ENCODE measurements at places on chromosomes 3 and 15.

- no peak for DNase-seq
These were observed 202.2 kb downstream of the TIGIT start for GRCh38 chr3:114496021-114496434.

- no peak for DNase-seq
These were observed 42.5 kb downstream of the CHCHD6 start for GRCh38 chr3:126746395-126747177.

- DNase-seq = no peak
These were observed 16.1 kb upstream of the TATDN2 start for GRCh38 chr3:10232137-10232536.

- no peak for DNase-seq
These were observed 171.1 kb upstream of the CGNL1 start for GRCh38 chr15:57205027-57205855.

GRCh38 chr3:53044711-53045517 lies 959 bp downstream of the SFMBT1 start:
- peak; percentile 6 for DNase-seq

DNA sequence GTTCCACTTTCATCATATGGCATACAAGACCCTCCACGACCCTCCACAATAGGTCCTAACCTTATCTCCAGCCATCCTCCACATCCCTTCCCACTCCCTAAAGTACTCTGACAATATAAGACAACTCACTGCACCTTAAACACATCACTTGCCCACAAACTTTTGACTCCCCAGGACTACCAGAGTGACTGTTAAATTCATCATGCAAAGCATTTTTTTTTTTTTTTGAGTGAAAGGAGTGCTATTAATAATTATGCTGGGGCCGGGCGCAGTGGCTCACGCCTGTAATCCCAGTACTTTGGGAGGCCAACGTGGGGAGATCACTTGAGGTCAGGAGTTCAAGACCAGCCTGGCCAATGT lies 55.8 kb downstream of the OSBPL10 start:
- no peak for DNase-seq

DNA sequence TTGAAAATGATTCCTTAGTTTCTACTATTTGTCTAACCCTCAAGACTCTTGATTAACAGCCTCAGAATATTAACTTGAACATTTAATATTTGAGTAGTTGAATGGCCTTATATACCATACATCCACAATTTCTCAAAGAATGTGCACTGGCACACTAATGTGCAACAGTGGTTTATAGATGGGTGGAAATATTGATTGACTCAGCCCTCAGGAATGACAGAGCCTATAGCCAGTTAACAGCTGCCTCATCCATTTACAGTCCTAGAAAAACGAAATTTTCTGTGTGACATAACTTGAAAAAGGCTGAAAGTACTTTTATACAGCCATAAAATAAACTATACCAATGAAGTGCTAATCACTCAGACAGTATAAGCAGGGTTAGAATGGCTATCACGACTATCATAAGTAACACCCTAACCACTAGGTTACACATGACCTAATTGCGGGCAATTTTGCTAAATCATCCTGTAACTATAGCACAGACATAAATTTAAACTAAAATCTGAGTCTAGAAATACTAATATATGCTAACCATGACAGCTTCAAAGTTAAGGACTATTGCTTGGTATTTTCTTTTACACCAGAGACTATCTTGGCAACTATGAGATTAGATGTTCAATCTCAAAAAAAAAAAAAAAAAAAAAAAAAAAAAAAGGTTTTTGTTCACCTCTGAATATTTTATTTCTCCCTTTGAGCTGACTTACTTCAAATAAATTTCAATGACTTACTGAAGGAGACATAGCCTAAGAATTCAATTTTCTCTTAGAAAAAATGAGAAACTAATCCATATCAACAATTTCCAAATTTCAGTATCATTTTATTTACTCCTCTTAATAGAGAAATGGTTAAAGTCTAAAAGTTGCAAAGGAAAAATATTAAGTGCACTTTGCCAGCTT lies 9.3 kb downstream of the SECISBP2L start:
- no peak for DNase-seq

DNA sequence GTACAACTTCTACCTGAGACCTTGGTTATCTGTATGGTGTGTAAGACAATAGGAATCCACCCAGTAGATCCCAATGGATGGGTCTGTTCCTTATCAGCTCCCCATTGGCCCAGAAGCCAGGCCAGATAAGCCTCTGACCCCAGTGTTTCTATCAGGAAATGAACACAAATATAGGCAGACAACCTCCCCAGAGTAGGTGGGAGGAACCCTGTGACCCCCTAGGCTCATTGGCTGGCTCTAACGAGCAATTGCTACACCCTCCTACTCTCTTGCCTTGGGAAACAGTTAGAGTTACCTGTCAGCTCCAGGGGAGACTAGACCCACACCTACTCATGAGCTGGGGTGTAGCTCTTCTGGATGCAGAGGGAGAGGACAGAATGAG lies 299.9 kb downstream of the UACA start:
- no peak for DNase-seq

- DNase-seq = no peak
These were observed 2.6 kb downstream of the MEX3B start for GRCh38 chr15:82043130-82043673.

DNA sequence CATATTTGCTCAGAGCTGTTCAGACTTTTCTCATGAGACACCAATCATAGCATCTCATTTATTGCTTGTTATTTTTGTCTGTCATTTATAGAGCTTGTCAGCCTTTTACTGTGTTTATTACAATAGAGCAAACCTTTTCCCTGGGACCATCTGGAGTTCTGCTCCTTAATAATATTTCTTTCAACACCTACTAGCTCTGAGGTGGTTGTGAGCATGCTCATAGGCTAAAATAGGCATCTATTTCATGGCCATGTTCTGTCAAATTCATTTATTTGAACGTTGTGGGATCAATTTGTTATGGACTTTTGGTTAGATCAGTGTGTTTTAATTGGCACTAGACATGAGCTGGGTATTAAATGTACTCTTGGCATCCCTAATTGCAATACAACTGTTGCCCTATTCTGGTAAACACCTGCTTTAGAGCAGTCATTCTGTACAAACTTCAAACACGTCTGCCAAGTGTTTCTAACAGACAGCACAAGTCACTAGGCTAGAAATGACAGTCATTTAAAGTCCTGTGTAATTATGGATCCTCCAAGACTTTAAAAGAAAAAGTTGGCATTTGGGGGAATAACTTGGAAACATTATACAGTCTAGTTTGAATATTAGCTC lies 766.3 kb downstream of the ZNF385D start:
- no peak for DNase-seq

GRCh38 chr15:45116482-45117307 lies 2.6 kb downstream of the DUOXA2 start:
- no peak for DNase-seq

- DNase-seq = no peak
These were observed 224.1 kb upstream of the HES1 start for GRCh38 chr3:193911784-193912340.

GRCh38 chr3:136332302-136332701 lies 82.2 kb downstream of the PCCB start:
- no peak for DNase-seq

DNA sequence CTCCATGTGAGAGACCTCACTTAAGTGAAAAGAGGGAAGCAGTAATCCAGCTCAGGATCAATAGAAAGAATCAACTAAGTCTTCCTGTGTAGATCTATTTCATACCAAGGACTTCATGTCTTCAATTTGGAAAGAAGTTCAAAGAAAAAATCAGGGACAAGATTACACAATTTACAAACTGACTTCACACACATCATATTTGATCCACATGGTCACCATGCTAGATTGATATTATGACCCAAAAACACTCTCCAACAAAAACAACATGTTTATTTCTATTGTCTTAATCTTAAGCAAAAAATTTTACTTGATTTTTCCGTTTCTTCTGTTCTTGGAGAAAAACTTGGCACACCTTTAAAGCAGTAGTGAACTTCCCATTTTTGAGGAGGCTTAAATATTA lies 76.3 kb downstream of the THBS1 start:
- no peak for DNase-seq

DNA sequence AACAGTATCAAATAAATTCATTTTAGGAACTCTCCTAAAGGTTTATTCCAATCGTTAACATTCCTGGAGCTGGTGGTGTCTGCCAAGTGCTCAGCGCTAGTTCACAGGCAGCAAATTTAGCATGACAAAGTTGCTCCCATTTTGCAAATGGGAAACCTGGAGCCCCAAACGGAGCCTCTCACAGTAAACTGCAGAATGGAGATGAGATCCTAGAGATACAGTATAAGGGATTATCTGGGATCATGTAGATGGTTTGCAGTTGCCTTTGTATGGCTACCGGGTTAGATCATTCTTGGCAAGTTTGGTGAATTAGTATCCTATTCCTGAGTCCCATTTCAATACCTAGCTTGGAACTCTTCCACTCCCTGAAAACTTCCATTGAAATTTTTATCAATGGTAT lies 173.7 kb downstream of the CDIN1 start:
- no peak for DNase-seq

- no peak for DNase-seq
These were observed 68.0 kb upstream of the STAC start for GRCh38 chr3:36312351-36312750.

- DNase-seq = no peak
These were observed 1.0 kb upstream of the HES1 start for GRCh38 chr3:194134757-194135515.

GRCh38 chr15:70504299-70504951 lies 258.9 kb downstream of the UACA start:
- DNase-seq = no peak

GRCh38 chr15:58203537-58203936 lies 65.4 kb downstream of the AQP9 start:
- DNase-seq = no peak

GRCh38 chr3:133994166-133994890 lies 35.4 kb downstream of the SLCO2A1 start:
- DNase-seq = no peak

DNA sequence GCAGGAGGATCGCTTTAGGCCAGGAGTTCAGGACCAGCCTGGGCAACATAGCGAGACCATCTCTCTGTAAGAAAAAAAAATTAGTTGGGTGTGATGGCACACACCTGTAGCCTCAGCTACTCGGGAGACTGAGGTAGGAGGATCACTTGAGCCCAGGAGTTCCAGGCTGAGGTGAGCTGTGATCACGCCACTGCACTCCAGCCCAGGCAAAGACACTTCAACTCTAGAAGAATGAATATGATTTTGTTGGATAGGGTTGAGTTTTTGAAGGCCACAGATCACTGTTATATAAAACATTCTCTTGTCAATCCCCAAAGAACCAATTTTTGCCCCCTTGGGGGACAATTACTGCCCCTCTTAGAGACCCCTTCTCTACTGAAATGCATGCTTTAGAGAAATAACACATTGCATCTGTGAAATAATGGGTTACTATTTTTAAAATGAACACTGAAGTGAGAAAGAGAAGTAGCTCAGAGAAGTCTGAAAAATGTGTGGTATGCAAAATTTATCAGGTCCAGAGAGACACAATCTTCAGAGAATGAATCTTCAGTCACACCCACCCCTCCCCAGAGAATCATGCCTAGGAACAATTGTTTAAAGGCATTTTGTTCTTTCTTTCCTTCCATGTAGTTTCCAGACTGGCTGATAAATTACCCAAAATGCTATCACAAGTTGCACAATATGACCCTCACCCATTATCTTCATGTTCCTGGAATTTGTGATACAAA lies 42.7 kb downstream of the METTL6 start:
- no peak for DNase-seq

- no peak for DNase-seq
These were observed 12.0 kb upstream of the COL8A1 start for GRCh38 chr3:99626417-99626788.

DNA sequence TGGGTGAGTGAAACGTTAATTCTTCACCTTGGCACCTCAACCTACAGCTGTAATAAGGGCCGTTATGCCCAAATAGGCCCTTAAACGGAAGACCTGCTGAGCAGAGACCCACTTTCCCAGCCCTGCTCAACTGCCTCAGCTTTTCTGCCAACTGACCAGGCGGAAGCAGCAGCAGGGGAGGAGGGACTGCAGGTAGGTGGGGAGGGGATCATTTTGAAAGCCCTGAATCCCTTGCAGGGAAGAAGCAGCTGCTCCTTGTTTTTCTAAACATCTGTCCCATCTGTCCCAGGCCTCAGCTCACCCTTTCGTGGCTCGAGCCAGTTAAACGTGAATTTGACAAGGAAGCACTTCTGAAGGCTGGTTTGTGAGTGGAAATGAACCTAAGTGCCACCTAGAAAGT lies 978 bp upstream of the CMC1 start:
- no peak for DNase-seq

DNA sequence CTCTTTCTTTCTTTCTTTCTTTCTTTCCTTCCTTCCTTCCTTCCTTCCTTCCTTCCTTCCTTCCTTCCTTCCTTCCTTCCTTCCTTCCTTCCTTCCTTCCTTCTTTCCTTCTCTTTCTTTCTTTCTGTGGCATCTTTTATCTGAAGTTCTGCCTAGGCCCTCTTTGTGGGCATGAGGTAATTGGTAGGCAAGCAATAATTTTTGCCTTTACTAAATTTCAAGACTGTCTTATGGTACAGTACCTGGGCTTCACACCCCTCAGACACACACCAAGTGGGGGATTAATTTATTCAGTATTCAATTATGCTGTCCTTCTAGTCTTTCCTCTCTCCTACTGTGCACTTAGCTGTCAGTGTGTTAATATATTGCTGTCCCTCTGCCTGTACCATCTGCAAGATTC lies 155.5 kb downstream of the OXSM start:
- DNase-seq = no peak

- DNase-seq = no peak
These were observed 176.2 kb upstream of the TOPAZ1 start for GRCh38 chr3:44065311-44066094.

DNA sequence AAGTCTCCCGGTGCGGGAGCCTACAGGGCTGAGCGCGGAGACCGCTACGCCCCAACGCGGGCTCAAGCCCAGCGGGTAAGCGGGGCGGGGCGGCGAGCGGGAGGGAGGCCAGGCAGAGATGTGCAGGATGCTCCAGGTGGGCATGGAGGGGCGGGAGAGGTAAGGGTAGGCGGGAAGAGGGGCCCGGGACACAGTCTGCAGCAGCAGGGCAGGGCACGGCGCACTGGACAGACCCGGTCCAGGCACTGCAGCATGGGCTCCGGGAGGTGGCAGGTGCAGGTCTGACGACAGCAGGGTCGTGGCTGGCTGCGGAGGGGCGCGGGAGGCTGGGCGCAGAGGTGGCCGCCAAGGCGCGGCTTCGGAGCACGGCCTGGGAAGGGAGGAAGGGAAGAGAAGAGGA lies 102.8 kb downstream of the GABRB3 start:
- DNase-seq = no peak

DNA sequence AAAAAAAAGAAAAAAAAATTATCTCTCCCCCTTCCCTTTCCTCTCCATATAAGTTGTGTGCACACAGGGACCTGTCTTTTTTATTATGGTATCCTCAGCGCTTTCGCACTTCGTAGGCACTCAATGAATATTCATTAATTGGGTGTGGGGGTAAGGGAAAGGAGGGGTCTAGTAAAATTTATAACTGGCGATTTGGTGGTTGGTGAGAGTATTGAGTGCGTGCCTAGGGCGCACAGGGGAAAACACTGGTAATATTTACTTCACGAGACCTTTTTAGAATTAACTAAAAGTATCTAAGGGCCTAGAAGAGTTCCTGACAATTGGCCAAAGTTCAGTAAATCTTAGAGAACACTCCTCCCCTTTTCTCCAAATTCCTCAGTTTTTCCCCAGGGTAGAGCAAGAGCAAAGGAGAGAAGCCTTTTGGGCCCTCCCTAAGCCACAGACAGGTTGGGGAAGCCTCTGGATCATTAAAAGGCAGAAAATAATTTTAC lies 25.7 kb downstream of the TYRO3 start:
- no peak for DNase-seq

- DNase-seq = no peak
These were observed 227.6 kb upstream of the POU1F1 start for GRCh38 chr3:87503900-87504498.
